ENCODE measurements at places on chromosomes 3 and 15.
A peak's percentile ranks its signal among the peaks of the same experiment; 100 is the strongest.

DNA sequence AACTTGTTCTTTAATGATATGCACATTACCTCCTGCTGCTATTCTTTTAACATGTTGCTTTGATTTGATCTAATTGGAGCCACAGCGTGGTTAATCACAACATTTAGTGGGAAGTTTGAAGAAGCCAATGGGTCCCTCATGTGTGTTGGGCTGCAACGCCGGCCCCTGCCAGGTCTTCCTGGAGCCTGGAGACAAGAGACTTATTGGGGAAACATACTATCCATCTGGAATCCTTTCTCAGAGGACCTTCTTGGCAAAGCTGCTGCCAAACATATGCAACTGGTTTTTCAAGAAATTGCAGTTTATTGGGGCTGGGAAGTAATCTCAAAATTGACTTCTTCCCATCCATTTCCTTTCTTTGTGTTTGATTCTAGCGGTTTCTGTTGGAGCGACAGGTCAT, 396.3 kb upstream of the PROK2 start:
- DNase-seq = no peak

- no peak for DNase-seq
These were observed 318.0 kb upstream of the GBE1 start for GRCh38 chr3:82079335-82079890.

- no peak for DNase-seq
These were observed 5.3 kb downstream of the BRPF1 start for GRCh38 chr3:9736831-9737230.

- DNase-seq = no peak
These were observed 40.5 kb downstream of the SV2B start for GRCh38 chr15:91140601-91141000.

- DNase-seq = no peak
These were observed 59.7 kb downstream of the LRIG1 start for GRCh38 chr3:66441129-66441528.

GRCh38 chr3:13095408-13095937, 22.2 kb upstream of the IQSEC1 start:
- no peak for DNase-seq

DNA sequence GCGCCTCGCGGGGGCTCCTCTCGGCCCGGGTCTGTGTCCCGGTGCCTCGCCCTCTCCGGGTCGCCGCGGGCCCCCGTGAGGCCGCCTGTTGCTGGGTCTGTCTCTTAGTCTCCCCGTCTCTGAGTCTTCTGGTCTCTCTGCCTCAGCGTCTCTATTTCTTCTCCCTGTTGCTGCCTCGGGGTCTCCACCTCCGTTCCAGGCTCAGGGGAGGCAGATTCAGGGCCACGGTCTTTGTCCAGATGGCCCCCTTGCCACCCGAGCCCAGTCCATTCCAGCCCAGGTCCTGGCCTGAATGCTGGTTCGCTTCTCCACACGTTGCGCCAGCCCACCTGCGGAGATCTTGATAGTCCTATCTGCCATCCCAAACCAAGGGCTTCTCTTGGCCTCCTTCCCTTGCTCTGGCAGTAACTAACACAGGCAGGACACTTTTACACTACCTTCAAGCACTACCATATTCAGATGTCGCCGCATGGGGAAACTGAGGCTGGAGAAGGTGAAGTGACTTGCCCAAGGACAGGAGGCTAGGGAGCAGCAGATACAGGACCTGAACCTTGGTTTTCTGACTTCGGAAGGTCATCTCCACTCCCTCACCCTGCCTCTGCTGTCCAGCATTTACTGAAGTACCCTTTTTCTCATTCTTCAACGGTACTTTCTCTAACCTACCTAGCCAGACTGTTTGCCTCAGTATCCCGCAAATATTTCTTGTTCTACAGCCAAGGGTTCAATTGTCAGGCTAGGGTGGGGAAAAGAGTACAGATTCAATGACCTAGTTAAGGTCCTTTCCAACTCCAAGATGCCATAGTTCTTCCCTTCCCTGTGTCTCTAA, 616 bp upstream of the IGDCC4 start:
- DNase-seq = no peak

GRCh38 chr15:70046679-70047369, 50.9 kb downstream of the TLE3 start:
- no peak for DNase-seq

GRCh38 chr3:111936191-111936841, 42.5 kb upstream of the ABHD10 start:
- no peak for DNase-seq

DNA sequence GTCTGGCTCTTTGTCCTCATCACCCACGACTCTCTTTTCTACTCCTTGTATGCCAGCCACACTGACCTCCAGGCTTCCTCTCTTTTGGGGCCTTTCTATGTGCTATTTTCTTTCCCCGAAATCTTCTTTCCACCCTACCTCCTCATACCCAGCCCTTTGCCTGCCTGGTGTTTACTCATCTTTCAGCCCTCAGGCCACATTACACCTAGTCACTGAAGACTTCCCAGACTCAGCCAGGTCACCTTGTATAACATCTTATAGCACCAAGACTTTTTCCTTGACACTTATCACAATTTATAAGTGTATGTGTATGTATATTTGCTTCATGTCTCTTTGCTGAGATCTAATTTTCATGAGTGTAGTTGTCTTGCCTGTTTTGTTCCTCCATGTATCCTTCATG, 396.4 kb downstream of the NLGN1 start:
- no peak for DNase-seq

GRCh38 chr3:52636673-52637072, 49.0 kb downstream of the PBRM1 start:
- DNase-seq = no peak

GRCh38 chr3:10419637-10420232, 85.7 kb downstream of the ATP2B2 start:
- peak; percentile 42 for DNase-seq

DNA sequence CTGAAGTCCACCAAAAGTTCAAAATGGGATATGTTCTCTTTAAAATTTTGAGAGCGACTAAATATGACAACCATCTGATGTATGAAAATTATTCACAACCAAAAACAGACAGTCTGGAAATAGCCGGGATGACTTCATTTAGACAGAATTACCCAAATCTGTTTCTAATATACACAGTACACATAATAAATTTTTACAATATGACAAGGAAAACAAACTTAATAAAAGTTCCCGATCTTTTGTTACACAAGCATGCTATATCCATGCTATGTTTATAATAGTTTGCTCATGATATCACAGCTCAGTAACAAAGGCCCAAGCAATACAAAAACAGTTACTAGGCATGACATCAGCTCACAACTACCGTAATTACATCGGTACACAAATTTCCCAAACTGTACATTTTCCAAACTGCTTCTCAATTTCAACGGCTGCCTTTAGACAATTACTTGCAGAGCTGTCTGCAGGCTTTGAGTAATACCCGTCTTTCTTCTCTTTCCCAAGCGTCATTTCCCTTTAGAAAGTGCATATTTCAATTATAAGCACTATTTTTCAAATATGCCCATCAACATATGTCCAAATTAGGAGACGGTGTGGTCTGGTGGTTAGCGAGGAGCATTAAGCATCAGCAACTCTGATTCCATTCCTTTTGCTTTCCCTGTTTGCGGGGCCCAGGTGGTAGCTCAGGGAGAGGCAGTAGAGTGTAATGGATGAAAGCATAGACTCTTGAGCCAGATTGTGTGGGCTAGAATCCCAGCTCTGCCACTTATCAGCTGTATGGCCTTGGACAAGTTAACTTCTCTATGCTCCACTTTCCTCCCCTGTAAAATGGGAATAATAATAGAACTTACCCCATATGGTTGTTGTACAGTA, 481.2 kb downstream of the FOXP1 start:
- DNase-seq = no peak

DNA sequence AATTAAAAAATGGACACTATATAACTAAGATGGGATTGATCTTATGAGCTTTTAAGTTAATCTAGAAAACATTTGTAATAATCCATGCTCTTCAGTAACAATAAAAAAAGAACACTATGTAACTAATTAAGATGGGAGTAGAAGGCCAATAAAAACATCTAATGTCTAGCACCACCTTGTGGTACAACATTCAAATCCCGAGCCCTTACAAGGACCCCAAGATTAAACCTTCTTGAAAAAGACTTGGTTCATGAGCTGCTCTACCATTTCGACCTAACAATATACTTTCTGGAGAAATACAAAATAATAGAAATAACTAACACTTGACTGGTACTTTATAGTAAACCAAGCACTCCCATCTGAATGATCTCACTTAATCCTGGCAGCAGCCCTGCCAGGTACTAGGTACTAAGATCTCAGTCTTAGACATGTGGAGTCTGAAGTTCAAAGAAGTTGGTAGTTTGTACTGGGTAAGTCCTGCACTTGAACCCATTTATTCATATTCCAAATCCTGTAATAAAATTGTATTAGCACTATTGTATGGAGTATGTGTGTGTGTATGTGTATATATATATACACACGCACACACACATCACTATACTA, 21.8 kb downstream of the METTL6 start:
- DNase-seq = no peak

DNA sequence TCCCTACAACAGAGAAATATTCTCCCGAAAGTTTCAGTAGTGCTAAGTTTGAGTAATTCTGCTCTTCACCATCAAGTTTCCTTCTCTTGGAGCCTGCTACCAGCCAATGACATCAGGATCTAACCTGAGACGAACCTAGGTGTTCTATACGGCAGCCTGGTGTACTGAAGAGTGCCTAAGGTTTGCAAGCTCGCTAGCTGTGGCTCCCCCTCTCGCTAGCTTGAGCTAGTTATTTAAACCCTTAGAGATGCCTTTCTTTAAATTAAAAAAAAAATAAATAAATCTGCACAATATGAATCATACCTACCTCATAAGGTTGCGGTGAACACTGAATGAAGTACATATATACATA, 1.4 kb upstream of the COL8A1 start:
- DNase-seq = no peak

- no peak for DNase-seq
These were observed 1.3 kb downstream of the ACAP2 start for GRCh38 chr3:195441476-195441991.

GRCh38 chr15:32867313-32867626, 149.5 kb downstream of the GREM1 start:
- no peak for DNase-seq

Measured in activated CD4-positive, alpha-beta T cell treated with anti-CD3 and anti-CD28 coated beads, Interleukin-2, amount 50 U/mL, for 4 hours (primary cell).